ENCODE measurements at places on chromosomes 1 and 21.

GRCh38 chr1:154414606-154415005, 9.5 kb downstream of the IL6R start:
- DNase-seq: no peak

DNA sequence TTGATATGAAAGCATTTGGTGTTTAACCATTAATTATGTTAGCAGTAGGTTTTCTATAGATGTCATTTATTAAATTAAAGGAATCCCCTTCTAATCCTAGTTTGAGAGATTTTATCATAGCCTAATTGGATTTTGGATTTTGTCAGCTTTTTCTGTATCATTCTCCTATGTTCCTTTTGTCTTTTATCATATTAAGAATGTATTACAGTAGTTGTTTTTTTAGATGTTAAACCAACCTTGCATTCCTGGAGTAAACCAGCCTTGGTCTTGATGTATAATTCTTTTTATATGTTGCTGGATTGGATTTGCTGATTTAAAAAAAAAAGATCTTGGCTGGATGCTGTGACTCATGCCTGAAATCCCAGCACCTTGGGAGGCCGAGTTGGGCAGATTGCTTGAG, 5.6 kb downstream of the SETDB1 start:
- DNase-seq: no peak

- no peak for DNase-seq
These were observed 21.7 kb upstream of the SH3D21 start for GRCh38 chr1:36284517-36284916.

DNA sequence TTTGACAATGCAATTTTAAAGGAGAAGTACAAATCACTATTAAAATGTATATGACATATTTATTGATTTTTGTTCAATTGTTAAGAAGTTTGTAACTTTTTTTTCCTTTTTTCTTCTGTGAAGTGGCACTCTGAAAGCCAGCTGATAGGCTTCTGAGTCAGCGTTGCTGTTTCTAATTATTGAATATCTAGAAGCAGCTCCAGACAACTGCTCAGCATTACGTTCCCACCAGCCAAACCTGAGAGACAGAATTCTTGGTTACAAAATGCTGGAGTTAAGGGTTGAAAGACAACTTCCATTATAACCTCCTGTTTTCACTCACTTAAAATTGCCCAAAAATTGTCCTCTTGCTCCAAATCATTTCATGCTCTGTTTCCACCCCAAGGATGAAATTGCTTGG, 31.4 kb upstream of the LMX1A start:
- no peak for DNase-seq

DNA sequence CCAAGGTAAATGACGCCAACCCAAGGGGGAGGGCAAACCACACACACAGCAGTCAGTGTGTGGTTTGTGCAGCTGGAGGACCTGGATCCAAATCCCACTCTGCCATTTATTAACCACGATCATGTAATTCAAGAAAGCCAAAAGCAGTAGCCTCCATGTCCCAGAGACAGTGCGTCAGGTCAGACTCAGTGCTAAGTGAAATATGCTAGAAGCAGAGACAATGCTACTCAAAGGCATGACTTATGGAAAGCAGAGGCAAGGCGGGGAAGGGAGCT, 13.6 kb downstream of the TTC39A start:
- DNase-seq: no peak

DNA sequence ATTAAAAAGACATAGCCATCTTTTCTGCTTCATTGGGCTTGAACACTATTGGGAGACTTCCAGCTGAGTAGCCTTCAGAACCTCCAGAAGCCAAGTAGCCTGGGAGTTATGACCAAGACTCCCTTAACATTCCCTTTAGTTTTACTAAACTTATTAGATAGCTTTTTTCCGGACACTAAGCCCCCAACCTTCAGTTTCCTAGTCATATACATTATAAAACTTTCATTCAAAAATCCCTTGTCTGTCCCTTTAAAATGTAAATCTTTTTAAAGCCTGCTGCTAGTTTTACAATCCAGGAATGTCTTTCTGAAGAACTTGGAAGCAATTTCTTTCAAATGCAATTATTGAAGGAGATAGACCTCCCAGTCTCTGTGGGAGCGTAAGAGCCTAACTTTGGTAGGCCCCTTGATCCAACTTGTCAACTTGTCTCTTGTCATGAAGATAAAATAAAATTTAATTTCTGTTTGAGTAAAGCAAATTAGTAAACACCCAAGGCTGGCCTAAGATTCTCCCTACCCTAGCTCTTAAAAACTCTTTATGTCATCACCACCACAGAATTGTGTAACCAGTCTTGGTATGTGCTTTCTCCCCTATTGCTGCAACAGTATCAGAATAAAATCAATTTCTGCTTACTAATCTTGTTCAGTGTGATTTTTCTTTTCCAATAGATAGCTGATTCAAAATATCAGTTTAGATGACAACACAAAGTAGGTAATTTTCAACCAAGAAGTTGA, 796.2 kb downstream of the PLA2G4A start:
- DNase-seq: no peak

DNA sequence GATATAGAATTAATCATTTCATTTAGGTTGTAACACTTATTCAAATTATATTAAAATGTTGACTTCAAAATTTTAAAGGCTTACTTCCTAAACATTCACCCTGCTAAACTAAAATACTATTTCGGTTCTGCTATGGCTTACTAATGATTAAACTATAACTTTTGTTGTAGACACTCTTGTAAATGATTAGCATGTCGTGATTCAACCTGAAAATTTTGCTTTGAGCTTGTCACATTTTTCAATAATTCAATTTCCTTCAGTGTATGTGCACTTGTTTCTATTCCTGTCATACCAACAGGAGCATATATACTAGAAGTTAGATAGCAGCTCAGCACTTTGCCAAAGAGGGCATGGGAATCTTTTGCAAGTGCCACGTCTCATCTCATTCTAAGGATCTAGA, 1018.8 kb downstream of the AMY1C start:
- no peak for DNase-seq

GRCh38 chr1:184626076-184627006, 128.3 kb downstream of the EDEM3 start:
- no peak for DNase-seq

GRCh38 chr1:228017356-228018124, 10.7 kb downstream of the WNT3A start:
- no peak for DNase-seq

- DNase-seq: no peak
These were observed 17.4 kb upstream of the FAM89A start for GRCh38 chr1:231057410-231057809.
